Tibial artery (tissue), 4 donors: ENCODE measurements at places on chromosomes 5 and 9.

GRCh38 chr9:69013382-69013727, 558 bp downstream of the PRKACG start:
- H3K27me3 ChIP-seq = peaks cover 3% of the 10 kb centered on the region
- H3K4me1 ChIP-seq = peaks cover 4% of the 10 kb centered on the region
- no peak overlapping the region for H3K4me3 ChIP-seq

GRCh38 chr5:77262697-77263096, 52.2 kb downstream of the PDE8B start:
- no peaks in the 10 kb centered on the region for H3K27me3 ChIP-seq
- no peaks in the 10 kb centered on the region for H3K4me1 ChIP-seq

DNA sequence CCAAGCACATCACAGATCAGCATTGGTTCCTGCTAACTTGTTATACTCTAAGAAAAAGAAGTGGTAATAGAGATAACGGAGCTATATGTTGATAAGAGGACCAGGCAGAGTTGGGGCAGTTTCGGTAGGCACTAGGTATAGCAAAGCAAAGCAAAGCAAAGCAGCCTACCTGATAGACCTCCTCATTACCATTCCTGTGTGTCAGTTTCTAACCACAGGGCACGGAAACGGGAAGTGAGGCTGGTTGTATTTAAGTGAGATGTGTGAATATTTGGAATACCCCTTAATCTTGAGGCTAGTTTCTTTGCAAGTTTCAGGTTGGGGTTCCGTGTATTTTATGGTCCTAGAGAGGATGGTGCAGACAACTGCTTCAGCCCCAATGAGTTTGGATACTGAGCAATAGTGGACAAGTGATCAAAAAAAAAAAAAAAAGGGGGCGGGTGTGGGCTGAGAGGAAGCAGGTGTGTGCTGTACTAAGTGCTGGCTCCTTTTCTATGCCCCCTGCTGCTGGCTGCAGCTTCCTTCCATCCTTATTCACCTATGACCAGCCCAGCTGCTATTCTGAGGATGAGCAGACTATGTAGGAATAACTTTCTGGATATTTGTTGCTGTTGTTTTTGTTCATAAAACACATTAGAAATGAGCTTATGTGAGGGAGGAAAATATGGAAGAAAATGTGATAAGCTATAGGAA, 183.3 kb downstream of the SH3GL2 start:
- no peaks in the 10 kb centered on the region for H3K36me3 ChIP-seq
- DNase-seq = no peak
- H3K4me3 ChIP-seq = no peak overlapping the region
- H3K4me1 ChIP-seq = no peaks in the 10 kb centered on the region
- no peak overlapping the region for H3K27ac ChIP-seq

DNA sequence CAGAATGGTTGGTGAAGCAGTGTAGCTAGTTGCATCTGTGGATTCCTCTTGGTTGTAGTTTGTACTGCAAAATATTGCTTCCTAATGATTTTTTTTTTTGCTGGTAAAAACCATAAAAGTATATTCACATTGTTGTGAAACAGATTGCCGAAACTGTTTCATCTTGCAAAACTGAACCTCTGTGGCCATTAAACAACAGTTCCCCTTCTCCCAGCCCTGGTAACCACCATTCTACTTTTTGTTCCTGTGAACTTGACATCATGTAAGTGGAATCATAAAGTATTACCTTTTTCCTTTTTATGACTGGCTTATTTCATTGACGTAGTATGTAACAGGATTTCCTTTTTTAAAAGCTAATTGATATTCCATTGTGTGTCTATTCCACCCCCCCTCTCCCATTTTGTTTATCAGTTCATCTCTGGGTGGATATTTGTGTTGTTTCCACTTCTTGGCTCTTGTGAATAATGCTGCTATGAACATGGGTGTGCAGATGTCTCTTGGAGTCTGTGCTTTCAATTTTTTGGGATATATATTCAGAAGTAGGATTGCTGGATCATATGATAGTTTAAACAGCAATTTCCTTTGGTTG, 11.8 kb downstream of the SUB1 start:
- H3K4me3 ChIP-seq = no peak overlapping the region
- peaks cover 63% of the 10 kb centered on the region for H3K4me1 ChIP-seq
- H3K27ac ChIP-seq = peak overlapping the region; percentile 10
- no peak for DNase-seq

DNA sequence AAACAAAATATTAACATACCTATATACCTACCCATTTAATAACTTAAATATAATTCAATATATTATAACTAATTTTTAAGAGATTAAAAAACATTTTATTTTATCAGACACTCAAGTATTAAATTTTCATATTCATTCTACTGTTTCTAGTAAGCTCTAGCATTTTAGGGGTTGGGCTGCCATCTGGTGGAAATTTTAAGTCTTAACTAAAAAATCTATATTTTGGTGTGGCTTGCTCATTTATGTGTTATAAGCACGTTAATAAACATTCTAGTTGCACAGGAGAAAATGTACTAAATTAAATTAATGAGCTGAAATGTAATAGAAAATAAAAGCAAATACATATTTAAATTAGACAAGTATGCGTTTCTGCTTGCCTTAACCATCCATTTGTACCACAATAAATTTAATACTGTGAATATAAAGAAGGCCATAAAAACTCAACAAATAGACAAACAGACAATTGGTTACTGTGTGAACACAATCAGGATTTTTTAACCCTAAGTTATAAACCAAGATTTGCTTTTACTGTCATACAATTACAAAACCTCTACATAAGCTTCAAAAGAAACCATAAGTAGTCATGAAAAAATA, 1728.3 kb upstream of the CDH9 start:
- H3K4me3 ChIP-seq = no peak overlapping the region
- H3K27ac ChIP-seq = no peak overlapping the region
- peaks cover 15% of the 10 kb centered on the region for H3K4me1 ChIP-seq
- no peaks in the 10 kb centered on the region for H3K27me3 ChIP-seq

GRCh38 chr5:175659546-175660253, 1.8 kb downstream of the HRH2 start:
- DNase-seq = peak; percentile 48
- H3K27me3 ChIP-seq = no peaks in the 10 kb centered on the region
- H3K36me3 ChIP-seq = no peaks in the 10 kb centered on the region
- H3K4me1 ChIP-seq = peaks cover 17% of the 10 kb centered on the region
- H3K27ac ChIP-seq = no peak overlapping the region
- H3K4me3 ChIP-seq = no peak overlapping the region

DNA sequence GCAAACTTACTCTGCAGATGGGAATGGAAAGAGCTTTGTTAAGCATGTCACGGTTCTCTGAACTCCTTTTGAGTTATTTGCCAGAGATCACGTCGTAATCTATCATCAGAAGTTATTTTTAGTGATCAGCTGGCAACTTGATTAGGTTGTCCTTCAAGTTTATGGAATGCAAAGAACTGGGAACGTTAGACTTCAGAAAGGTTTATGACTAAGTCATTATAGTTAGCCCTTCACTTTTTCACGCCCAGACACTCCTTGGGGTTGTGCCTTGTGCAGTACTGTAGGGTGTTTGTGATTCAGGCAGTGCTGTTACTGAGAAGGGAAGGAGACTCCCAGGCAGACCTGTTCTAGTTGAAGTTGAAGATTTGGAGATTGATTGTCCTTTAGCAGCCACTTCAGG, 26.8 kb upstream of the PHF2 start:
- no peaks in the 10 kb centered on the region for H3K4me1 ChIP-seq
- H3K4me3 ChIP-seq = no peak overlapping the region
- H3K27me3 ChIP-seq = no peaks in the 10 kb centered on the region
- no peak for DNase-seq
- peaks cover 59% of the 10 kb centered on the region for H3K36me3 ChIP-seq
